ENCODE measurements at places on chromosomes 5 and 9. TPM values are rescaled to one million over a fixed set of nuclear protein-coding genes. Genes with fewer than 3 reads are reported as not detected.
A peak's percentile ranks its signal among the peaks of the same experiment; 100 is the strongest.

DNA sequence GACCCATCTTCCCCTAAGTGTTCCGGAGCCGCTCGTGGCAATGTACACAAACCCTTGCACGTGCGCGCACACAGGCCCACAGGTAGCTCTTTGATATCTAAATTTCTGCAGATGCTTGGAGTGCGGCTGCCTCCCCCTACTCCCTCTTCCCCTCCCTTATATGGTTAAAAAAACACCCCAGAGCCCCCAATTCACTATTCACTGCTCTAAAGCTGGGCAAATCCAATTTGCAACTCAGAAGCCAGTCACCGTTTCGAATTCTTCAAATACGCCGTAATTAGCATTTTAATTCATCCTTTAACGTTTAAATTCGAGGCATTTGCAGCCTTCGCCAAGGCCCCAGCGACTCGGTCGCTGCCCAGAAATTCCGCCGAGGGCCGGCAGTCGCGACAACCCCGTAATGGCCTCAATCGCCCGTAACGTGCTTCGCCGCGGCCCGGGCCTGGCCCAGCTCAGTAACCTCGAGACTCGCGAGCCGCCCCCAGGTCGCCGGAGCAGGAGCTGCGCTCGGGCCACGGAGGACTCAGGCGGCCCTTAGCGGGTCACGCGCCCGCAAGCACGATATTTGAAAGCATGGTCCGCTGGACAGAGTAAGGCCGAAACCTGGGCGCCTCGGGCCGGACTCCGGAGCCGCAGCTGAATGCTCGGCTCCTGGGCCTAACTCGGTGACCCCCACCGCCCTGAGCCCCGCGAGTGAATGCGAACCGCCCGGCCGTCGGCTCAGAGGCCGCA is 1.3 kb downstream of the IRX2 start:
- no peak for DNase-seq

Gene PLAC8L1
- 1.5 TPM for polyA plus RNA-seq

DNA sequence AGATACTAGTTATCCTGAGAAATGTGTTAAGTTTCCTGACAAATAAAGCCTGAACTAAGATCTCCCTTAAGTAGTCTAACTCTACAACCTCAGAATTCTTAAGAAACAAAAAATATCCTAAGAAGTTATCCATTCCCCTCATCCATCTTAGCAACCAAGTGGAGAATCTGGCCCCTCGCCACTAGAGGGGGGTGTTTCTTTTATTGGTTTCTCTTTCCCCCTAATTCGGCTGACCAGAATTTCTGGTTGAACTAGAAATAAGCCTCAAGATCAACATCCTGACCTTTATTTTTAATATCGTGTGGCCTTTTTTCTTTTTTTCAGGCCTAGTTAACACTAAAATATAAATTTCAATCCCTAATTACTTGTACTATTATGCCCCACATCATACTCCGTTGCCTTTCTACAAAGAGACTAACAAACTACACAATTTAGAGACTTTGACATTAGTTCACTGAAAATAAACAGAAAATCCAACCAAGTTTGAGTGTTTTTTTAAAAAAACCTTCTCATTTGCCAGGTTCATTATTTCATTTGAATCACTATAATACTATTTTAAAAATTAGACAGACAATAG is 14.3 kb upstream of the NR4A3 start:
- DNase-seq = peak; percentile 70

DNA sequence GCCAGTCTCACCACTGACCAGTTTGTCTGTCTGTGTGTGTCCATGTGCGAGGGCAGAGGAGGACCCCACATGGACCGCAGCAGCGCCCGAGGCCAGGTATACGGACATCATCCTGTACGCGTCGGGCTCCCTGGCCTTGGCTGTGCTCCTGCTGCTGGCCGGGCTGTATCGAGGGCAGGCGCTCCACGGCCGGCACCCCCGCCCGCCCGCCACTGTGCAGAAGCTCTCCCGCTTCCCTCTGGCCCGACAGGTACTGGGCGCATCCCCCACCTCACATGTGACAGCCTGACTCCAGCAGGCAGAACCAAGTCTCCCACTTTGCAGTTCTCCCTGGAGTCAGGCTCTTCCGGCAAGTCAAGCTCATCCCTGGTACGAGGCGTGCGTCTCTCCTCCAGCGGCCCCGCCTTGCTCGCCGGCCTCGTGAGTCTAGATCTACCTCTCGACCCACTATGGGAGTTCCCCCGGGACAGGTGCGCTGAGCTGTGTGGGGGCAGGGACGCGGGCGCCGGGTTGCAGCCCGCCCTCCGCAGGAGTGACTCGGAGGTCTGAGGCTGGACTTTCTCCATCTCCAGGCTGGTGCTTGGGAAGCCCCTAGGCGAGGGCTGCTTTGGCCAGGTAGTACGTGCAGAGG is 6.5 kb downstream of the FGFR4 start:
- no peak for DNase-seq

Gene GCNT1
- 5.3 TPM for polyA plus RNA-seq

GRCh38 chr9:18106006-18106560 is 367.9 kb upstream of the ADAMTSL1 start:
- DNase-seq = no peak

GRCh38 chr5:153496835-153497234 is 6.4 kb downstream of the GRIA1 start:
- DNase-seq = no peak

Gene ZBTB26
- polyA plus RNA-seq = 7.0 TPM

DNA sequence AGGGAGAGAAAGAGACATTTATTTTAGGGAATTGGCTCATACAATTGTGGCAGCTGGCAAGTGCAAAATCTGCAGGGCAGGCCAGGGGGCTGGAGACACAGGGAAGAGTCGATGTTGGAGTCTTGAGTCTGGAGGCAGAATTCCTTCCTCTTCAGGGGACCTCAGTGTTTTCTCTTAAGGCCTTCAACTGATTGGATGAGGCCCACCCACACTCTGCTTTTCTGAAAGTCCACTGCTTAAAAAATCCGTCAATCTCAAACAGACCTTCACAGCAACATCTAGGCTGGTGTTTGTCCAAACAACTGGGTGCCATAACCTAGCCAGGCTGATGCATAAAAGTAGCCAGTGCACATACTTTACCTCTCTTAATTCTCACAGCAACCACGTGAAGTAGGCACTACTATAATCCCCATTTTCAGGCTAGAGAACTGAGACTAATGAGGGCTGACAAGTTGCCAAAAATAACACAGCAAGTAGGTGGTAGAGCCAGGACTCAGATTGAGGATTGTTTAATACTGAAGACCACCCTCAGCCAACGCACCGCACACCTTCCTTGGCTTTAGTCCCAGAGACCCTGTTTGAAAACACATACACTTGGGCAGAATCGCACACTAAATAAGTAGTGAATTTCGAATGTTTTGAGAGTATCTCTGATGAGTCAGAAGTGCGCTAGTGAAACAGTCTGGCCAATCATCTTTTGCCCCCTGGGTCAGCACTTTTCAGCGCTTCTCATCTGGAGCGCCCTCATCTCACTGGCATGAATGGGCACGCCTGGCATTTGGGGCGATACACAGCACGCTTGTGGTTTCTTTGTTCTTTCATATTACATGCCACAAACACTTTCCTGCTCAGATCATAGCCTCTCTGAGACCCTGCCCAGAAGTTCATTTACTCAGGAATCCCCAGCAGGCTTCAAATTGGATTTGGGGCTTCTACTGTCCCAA is 591.4 kb downstream of the CCDC171 start:
- DNase-seq = no peak

Gene CORO2A
- 7.5 TPM for polyA plus RNA-seq

DNA sequence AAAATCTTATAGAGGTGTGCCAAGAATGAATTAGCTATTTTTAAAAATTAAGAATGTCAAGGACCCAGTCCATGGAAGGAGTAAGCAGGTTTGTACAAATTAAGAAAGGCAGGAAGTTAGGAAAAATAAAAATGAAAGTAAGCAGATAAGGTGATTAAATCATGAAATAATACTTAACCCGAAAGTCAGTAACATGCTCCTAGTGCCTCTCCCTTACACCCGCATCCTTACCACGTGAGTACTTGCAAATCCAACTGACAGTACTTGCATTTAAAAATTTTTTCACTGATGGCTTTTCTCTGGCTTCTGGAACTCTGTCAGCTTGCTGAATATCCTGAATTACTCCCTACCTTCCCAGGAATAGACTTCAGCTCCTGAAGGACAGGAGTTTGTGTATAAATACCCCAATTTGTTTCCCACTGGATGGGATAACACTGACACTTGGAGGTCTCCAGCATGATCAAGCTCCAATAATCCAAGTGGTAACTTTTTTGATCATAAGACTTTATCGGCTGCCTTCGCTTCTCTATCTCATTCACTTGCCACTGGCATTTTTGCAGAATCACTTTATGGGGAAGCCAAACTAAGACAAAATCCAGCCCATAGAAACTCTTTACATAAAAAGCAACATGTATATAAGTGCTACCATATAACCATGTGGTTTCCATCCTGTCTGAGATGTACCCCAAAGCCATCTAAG is 41.6 kb upstream of the RICTOR start:
- DNase-seq = no peak

GRCh38 chr5:24788829-24789514 is 144.2 kb upstream of the CDH10 start:
- no peak for DNase-seq
